ENCODE measurements at places on chromosomes 11 and 22. TPM values are rescaled to one million over a fixed set of nuclear protein-coding genes. Genes with fewer than 3 reads are reported as not detected.
A peak's percentile ranks its signal among the peaks of the same experiment; 100 is the strongest.

The FOXRED1 gene
- 59.2 TPM for total RNA-seq

The FLRT1 gene
- total RNA-seq = 0.54 TPM

The SPDYC gene
- not detected for total RNA-seq

The SMIM35 gene
- not detected for total RNA-seq

The OR51B5 gene
- total RNA-seq = not detected

DNA sequence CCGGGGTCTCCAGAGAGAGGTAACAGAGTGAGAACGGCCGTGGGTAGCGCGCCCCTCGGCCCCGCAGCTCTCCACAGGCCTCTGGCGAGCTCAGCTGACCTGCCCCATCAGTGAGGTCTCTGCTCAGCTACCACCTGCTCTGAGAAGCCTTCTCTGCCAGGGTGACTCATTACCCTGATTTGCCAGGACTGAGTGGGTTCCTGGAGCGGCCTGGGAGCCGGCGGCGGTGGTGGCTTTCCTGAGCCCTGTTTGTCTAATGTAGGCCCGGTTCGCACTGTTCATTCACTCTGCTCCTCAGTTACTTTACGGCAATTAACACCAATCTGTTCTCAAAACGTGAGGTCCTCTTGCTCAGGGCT is 351.0 kb upstream of the B3GAT1 start:
- DNase-seq = no peak

DNA sequence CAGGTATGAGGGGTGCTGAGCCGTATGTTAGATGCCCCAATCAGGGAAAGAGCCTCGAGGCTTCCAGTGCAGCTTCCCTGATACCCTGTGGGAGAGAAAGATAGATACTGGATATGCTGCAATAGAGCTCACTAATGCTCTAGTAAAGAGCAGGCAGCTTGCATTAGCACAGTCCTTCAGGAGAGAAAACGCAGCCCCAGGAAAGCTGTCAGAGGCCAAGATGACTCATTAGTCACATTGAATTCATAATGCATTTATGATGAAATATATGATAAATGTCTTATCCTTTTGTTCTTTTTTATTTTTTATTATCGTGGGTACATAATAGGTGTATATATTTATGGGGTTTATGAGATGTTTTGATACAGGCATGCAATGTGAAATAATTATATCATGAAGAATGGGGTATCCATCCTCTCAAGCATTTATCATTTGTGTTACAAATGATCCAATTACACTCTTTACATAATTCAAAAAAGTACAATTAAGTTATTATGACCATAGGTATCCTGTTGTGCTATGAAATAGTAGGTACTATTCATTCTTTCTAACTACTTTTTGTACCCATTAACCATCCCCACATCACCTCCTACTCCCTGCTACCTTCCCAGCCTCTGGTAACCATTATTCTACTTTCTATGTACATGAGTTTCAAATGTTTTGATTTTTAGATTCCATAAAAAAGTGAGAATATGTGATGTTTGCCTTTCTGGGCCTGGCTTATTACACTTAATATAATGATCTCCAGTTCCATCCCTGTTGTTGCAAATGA is 94.5 kb upstream of the TOP3B start:
- no peak for DNase-seq

GRCh38 chr11:27120211-27120610 is 79.6 kb downstream of the BBOX1 start:
- no peak for DNase-seq

- no peak for DNase-seq
Measured at GRCh38 chr22:39765661-39766060, 127.9 kb downstream of the ENTHD1 start.

DNA sequence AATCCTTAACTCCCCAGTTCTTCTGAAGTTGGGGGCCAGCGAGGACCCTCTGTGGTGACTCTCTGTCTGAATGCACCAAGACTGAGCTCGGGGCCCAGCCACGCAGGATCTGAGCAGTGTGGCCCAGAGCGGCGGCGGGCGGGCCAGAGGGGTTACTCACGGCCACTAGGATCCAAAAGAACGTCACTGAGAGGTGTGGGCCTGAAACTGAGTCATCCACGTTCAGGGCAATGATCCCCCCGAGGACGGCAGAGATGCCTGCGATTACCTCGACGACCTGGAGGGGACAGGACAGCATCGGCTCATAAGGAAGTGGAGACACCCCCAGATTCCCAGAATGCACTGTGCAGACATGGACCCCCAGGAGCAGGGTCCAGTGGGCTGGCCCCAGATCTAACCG is 11.2 kb downstream of the MLC1 start:
- DNase-seq = peak; percentile 57

DNA sequence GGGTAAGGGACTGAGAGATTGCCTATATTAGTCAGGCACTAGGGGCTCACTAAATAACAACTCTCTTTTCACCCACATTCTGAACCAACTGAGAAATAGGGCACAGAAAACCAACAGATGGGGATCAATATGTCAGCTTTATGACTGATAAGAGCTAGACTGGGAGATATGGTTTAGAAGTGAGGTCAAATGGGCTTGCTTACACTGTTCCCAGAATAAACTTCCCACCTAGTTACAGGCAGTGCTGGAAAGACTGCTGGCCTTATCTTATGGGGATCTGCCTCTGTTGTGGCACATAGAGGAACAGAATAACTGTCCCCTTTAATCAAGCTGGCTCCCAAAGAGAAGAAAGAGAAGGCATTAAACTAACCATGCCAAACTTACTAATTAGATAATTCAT is 10.6 kb upstream of the RRAS2 start:
- DNase-seq = no peak

Measured in GM23338 (cell line).